Osteocyte (in vitro differentiated cells): ENCODE measurements at places on chromosomes 3 and 15.

DNA sequence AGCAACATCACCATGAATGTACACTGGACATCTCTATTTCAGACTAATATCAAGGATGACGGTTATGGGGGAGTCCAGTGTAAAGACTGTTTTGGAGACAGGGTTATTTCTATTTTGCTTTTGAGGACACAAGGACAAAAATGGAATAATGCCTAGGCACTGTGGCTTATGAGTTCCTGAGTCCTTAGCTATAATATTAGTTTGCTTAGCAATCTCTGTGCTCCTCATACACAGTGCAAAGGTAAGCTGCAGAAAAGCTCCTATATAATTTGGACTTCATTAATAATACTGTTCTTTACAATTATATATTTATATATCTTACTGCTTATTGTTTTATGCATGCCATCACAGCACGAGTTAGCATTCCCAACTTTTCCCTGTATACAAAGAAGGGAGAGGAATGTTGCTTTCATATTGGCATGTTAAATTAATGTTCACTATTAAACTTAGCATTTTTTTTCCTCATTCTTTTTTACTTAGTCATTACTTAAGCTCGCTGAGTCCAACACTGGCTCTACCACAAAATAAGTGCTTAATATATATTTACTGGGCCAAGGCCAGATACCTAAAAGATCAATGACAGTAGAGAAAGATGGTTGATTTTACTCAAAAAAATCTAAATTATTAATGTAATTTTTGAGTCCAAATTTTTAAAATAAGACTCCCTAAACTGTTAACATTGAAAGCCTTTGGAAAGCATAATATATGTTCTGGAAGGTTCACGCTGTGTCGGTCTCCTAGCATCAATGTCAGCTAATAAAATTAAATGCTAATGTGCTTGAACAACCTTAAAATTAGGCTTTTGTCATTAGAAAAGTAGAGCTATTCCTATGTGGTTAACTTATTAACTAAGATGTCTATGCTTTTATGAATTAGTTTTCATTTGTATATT lies 13.8 kb downstream of the THBS1 start:
- no peak for DNase-seq

DNA sequence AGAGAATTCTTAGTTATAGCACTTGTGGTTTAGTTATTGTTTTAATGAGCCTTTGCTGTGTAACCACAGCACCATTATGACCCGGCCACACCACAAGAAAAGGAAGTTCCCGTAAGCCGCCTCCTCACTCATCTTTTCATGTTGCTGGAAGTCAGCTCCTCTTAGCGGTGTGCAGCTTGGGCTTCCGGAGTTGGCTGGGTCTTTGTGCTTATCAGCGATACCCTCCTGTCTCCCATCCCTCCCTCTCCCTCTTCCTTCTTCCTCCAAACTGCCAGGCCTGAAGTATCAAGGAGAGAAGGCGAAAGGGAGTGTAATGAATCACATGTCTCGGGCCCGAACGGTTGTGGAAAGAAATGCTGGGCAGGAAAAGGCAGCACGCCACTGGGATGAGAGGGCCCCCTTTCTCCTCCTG lies 353.5 kb downstream of the MCTP2 start:
- DNase-seq, result peak; percentile 53

DNA sequence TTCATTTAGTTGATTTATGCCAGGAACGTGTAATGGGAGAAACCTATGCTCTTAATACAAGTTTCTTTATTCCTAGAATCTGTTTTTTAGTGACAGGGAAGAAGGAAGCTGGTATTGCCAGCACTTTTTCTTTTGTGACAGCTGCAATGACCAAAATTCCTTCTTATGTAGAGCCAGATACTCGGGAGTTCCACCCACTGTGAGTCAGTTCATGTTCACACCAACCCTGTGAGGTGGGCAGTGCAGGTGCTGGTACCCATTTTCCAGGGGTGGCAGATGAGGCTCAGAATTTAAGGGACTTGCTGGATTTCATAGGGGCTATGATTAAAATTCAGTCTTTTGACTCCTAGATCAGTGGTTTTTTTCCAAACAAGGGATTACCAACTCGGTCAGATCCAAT lies 34.7 kb downstream of the OXNAD1 start:
- no peak for DNase-seq

DNA sequence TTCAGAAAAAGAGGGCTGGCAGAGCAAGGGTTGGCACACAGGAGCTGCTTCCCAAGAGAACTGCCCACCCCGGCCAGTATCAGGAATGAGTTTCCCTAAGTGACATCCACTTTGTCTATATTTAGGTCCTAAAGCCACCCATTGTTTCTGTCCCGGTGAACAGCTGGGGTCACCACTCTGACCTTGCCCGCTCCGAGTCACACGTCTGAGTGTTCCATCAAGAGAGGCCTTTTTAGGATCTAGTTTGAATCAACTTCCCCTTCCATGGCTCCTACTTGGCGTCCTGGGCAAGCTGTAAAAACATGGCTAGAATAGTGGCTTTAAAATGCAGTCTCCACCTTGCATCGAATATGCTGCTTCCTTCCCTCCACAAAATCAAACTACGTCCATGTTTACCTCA lies 109.6 kb upstream of the ARHGEF3 start:
- DNase-seq, result no peak

- DNase-seq, result no peak
These were observed 923.1 kb downstream of the CADM2 start for GRCh38 chr3:85881833-85882393.

DNA sequence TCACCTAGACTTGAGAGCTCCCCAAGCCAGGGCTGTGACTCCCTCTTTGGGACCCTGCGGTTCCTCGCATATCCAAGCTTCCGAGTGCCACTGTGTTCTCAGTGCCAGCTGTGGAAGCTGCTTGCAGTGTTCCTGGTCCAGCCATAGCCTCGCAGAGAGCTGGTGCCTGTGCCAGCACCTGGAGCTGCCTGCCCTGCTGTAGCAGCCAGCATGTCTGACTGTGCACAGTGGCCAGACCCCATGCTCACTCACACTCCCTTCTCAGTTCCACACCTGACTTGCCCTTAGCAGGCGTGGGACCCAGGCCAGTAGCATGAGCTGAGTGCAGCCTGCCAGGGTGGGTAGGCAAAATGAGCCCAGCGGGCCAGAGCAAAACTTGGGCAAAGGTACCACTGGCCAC lies 25.3 kb downstream of the LRRC49 start:
- DNase-seq, result no peak

DNA sequence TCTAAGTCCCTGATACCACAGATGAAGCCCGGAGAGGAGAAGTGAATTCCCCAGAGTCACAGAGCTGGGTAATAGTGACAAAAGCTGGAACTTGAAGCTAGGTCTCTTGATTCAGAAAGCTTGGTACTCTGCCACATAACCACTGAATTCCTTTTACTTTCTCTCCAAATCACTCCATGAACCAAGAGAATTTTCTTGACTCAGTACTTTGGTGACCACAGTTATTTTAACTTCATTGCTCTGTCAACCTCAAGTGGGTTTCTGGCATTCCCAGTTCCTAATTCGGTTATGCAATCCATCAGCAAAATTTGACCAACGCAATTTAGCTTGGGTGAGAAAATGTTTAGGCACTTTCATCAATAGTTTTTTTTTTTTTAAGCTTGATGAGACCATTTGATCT lies 61.0 kb upstream of the PPARG start:
- no peak for DNase-seq

GRCh38 chr3:86149054-86149453 lies 841.9 kb downstream of the VGLL3 start:
- DNase-seq, result no peak

- DNase-seq, result no peak
These were observed 1.2 kb downstream of the SIDT1 start for GRCh38 chr3:113533534-113533892.
